ENCODE measurements at places on chromosomes 12 and 14.
A peak's percentile ranks its signal among the peaks of the same experiment; 100 is the strongest.

DNA sequence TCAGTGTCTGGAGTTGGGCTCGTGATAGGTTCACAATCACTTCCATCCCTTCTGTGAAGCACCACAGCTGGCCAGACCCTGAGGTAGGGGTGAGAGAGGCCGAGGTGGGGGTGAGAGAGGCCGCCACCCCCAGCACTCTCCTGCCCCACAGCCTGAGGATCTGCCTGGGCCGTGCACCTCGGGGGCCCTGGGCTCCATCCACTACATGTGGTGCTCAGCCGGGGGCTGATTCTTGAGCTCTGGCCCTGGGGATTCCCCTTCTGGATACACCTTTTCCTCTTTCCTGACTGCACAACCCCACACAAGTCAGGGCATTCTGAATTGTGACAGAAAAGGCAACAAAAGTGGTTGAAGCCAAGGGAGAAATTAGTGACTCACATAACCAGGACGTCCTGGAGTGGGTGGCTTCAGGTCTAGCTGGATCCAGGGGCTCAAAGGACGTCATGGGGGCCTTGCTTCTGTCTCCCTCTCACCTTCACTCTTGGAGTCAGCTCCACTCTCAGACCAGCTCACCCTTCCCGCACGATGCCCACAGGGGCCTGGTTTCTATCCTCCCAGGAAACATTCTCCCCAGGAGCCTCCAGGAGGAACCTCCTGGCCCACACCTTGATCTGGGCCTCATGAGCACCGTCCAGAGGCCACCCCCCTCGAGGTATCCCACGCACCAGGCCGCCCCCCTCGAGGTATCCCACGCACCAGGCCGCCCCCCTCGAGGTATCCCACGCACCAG is 12.1 kb upstream of the FBRSL1 start:
- H3K4me1 ChIP-seq: peaks cover 1% of the 10 kb centered on the region
- H3K36me3 ChIP-seq: no peaks in the 10 kb centered on the region
- no peak overlapping the region for H3K27ac ChIP-seq
- DNase-seq: peak; percentile 6
- no peaks in the 10 kb centered on the region for H3K27me3 ChIP-seq

DNA sequence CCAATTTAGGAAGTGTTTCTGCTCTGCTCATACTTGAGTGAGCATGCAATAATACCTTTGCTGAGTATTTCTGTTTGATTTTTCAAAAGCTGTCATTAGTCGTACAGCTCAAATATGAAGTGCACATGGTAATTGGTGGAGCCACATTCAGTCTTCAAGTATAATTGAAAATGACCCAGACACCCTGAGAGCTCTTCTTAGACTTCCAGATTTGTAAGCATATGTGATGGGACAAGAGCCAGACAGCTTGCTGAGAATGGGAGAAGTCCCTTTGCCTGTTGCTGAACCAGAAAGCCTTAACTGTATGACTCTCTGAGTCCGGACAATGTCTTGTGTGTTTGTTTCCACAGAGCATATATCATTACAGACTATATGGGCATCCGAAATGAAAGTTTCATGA is 307.3 kb downstream of the TMEM117 start:
- no peak overlapping the region for H3K4me3 ChIP-seq
- no peaks in the 10 kb centered on the region for H3K36me3 ChIP-seq
- no peaks in the 10 kb centered on the region for H3K27me3 ChIP-seq
- H3K4me1 ChIP-seq: no peaks in the 10 kb centered on the region
- no peak overlapping the region for H3K27ac ChIP-seq
- DNase-seq: no peak

DNA sequence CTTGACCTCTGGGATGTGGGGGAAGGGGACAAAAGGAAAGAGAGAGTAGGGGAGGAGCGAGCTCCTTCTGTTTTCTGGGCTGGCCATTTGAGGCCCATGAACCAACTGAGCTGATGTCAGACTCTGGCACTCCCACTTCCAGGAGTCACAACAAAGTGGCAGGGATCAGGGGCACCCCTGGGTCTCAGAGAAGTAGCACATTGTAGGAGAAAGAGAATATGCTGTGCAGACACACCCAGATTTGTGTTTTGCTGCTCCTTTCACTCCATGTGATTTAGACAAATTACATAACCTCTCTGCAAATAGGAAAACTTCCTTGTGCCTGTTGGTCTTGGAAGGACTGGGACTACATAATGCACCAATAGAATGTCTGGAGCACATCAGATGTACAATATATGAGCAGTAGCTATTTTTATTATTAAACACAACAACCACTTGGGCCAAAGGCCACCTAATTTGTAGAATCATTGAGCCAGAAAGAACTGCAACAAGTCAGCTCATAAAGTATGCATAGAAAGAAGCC is 265.5 kb downstream of the ZFP36L1 start:
- no peaks in the 10 kb centered on the region for H3K36me3 ChIP-seq
- H3K4me1 ChIP-seq: peaks cover 17% of the 10 kb centered on the region
- no peak overlapping the region for H3K27ac ChIP-seq
- H3K27me3 ChIP-seq: no peaks in the 10 kb centered on the region

GRCh38 chr14:76719666-76720065 is 41.6 kb upstream of the VASH1 start:
- no peak overlapping the region for H3K4me3 ChIP-seq
- H3K4me1 ChIP-seq: peaks cover 6% of the 10 kb centered on the region
- no peak for DNase-seq
- no peak overlapping the region for H3K27ac ChIP-seq

DNA sequence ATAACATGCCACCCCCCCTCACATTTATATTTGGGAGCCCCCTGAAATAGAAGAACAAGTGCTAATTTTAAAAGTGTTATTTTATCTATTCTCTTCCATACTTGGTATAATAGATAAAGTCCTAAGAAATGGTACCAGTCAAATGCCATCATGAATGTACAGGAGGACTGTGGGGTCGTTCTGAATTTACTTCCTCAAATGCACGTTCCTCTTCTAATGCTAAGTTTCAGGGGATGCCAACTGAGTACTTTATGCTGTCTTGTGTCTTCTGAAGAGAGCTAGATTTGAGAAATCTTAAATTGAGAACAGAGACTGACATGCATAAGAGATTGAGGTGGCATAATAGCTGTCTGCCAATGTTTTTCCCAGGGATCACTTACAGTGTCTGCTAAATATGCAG is 59.0 kb downstream of the CFAP54 start:
- no peaks in the 10 kb centered on the region for H3K36me3 ChIP-seq
- H3K4me1 ChIP-seq: no peaks in the 10 kb centered on the region
- no peak overlapping the region for H3K4me3 ChIP-seq
- DNase-seq: no peak
- no peak overlapping the region for H3K27ac ChIP-seq
- no peaks in the 10 kb centered on the region for H3K27me3 ChIP-seq

- H3K27ac ChIP-seq: no peak overlapping the region
- H3K36me3 ChIP-seq: no peaks in the 10 kb centered on the region
- H3K4me1 ChIP-seq: peaks cover 3% of the 10 kb centered on the region
These were observed 84.7 kb downstream of the SAMD4A start for GRCh38 chr14:54651649-54652048.

DNA sequence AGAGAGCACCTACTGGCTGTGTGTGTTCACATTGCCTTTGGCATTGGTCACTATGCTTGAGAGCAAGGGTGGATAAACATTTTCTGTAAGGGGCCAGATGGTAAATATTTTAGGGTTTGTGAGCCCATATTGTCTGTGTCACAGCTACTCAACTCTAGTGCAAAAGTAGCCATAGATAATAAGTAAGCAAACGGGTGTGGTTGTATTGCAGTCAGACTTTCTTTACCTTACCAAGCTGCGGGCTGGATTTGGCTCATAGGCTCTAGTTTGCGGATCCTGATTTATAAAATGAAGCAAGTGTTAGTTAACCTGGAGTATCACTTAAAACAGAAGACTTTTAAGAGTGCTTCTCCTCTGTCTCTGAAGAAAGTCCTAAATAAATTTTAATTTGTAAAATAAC is 169.0 kb downstream of the KICS2 start:
- H3K4me3 ChIP-seq: no peak overlapping the region
- DNase-seq: no peak
- no peak overlapping the region for H3K27ac ChIP-seq
- H3K4me1 ChIP-seq: no peaks in the 10 kb centered on the region

DNA sequence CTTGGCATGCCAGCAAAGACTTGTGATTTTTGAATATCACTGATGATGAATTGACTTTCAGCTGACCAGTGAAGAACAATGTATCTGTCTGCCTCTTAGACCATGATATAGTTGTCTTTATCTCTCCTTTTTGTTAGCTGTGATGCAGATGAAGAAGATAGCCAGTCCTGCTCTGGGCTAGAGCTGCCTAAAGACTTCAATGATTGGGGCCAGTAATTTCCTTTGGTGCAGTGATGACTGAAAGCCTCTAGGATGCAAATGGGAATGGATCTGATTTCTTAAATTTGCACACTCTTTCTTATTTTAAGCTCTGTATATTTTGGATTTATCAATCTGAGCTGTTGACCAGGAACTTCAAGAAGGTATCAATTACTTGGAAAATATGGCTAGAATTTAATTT is at the start of gene TAS2R9:
Gene TAS2R9, minus strand, starts transcription at position 101 of the 400 bp plus-strand sequence. Its CDS starts 93 bp downstream, at position 8.
- no peak within 1 kb of the TSS for H3K4me3 ChIP-seq
- no peak for DNase-seq
- H3K36me3 ChIP-seq: no peaks in the 10 kb centered on the region
- H3K27ac ChIP-seq: no peak within 1 kb of the TSS
- H3K27me3 ChIP-seq: no peaks in the 10 kb centered on the region

DNA sequence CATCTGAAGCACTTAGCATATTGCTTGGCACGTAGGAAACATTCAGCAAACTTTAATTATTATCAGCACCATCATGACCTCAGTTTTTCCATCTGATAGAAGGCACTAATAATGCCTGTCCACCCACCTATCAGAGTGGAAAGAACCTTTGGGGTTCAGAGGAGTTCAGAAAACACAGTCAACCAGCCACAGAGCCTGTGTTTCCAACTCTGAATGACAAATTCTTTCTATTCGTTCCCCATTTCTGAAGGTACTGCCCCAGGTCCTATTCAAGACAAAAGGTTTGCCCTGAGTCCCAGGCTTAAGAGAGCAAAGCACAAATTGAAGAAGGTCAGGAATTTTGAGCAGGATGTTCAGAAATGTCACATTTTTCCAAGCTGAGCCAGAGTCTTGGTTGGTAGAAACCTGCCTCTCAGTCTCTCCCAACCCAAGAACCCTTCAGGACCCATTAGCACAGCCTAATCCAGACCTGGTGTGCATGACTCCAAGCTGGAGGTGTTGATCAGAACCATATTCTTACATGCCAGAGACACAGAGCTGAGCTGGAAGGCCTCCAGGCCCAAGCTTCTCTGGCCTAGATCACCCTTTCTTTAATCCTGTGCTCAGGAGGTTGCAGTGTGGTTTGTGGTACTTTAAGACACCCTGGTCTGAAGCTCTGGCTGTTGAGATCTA is 114.4 kb downstream of the TBX5 start:
- H3K27ac ChIP-seq: no peak overlapping the region
- H3K4me3 ChIP-seq: no peak overlapping the region
- no peaks in the 10 kb centered on the region for H3K4me1 ChIP-seq
- no peaks in the 10 kb centered on the region for H3K27me3 ChIP-seq
- no peak for DNase-seq

DNA sequence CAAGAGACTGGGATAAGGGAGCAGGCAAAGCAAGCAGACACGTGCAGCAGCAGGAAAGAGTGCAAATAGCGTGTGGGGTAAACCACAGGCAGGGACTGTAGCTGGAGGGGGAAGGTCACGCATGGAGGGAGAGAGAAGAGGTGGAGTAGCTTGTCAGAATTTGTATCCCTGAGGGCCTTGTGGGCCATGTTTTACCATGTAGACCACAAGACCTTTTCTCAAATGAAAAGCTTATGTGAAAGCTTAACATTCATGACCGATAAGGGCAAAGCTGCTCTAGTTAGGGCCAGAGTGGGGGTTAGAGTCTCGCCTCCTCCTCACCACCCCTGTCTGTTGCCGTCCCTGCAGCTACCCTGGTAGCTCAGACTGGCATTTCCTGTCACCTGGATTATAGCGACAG is 152.9 kb upstream of the E2F7 start:
- H3K36me3 ChIP-seq: no peaks in the 10 kb centered on the region
- H3K27me3 ChIP-seq: no peaks in the 10 kb centered on the region
- H3K4me3 ChIP-seq: no peak overlapping the region
- no peaks in the 10 kb centered on the region for H3K4me1 ChIP-seq

DNA sequence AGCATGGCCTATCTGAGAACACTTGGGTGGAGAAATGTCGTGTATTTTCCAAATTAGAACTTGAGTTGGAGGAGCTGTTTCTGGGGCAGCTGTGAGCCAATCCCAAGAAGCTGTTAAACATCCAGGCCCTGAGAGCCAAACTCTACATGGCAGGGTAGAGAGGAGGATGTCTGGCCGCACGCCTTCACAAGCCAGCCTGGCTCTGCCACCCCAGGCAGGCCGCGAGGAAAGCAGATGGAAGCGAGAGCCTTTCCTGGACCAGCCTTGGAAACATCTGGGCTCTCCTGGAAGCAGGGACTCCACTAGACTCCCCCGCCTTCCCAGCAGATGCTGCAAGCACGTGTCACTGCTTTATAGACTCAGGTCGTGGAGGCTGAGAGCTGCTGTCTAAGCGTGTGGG is 312.8 kb upstream of the FKBP4 start:
- H3K36me3 ChIP-seq: no peaks in the 10 kb centered on the region
- no peak for DNase-seq
- no peaks in the 10 kb centered on the region for H3K27me3 ChIP-seq

All from ovary (tissue), 10 donors.